ENCODE measurements at places on chromosomes 3 and 15. TPM values are rescaled to one million over a fixed set of nuclear protein-coding genes. Genes with fewer than 3 reads are reported as not detected.

The TLR9 gene
- total RNA-seq = not detected

The PODXL2 gene
- 3.0 TPM for total RNA-seq

The FBXW12 gene
- not detected for total RNA-seq

The GOLGA8O gene
- 0.91 TPM for total RNA-seq

The MINDY4B gene
- total RNA-seq = not detected

The OSTN gene
- total RNA-seq = not detected

The AGBL1 gene
- total RNA-seq = 0.02 TPM

The ATR gene
- 11.8 TPM for total RNA-seq

The HERC2 gene
- 66.2 TPM for total RNA-seq

The GNB4 gene
- total RNA-seq = 11.0 TPM

DNA sequence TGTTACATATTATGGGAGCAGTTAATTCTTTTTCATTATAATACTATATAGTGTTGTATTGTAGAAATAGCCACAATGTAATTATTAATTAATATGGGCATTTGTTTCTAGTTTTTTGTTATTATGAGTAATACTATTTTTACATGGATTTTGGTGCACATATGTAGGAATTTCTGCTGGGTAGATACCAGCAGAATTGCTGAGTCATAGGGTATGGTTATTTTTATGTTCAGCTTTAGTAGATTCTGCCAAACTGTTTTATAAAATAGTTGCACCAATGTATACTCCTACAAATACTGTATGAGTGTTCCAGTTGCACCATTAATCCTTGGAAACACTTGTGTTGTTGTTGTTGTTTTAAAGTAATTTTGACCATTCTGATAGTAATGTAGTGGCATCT is 91.5 kb downstream of the SH3GL3 start:
- no peak for DNase-seq

- DNase-seq = no peak
Observed at GRCh38 chr3:106277731-106278130, 408.9 kb upstream of the CBLB start.

GRCh38 chr15:83845230-83845629 is 191.3 kb downstream of the ADAMTSL3 start:
- DNase-seq = no peak

- no peak for DNase-seq
Observed at GRCh38 chr15:30043211-30043655, 39.5 kb upstream of the GOLGA8J start.

GRCh38 chr3:161100994-161101393 is 4.2 kb downstream of the B3GALNT1 start:
- peak; percentile 29 for DNase-seq

- DNase-seq = no peak
Observed at GRCh38 chr3:104909198-104909597, 457.5 kb upstream of the ALCAM start.

- no peak for DNase-seq
Observed at GRCh38 chr3:171169443-171169842, 142.9 kb upstream of the SLC2A2 start.

DNA sequence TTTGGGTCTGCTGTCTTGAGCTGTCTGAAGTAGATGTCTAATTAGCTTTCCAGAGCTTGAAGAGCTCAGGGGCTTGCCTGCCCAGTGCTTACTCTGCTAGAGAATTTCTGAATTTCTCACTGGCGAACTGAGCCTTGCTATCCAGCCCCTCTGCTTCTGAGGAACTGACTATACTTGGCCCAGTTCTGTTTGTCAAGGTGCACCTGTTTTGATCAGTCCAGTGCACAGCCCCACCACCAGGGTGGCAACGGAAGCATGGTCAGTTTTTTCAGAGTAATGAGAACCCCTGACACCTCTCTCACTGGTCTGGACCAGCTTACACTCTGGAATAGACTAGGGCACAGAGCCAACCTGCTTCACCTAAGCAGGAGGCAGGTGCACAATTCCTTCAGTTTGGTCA is 25.2 kb downstream of the ITGB5 start:
- no peak for DNase-seq

DNA sequence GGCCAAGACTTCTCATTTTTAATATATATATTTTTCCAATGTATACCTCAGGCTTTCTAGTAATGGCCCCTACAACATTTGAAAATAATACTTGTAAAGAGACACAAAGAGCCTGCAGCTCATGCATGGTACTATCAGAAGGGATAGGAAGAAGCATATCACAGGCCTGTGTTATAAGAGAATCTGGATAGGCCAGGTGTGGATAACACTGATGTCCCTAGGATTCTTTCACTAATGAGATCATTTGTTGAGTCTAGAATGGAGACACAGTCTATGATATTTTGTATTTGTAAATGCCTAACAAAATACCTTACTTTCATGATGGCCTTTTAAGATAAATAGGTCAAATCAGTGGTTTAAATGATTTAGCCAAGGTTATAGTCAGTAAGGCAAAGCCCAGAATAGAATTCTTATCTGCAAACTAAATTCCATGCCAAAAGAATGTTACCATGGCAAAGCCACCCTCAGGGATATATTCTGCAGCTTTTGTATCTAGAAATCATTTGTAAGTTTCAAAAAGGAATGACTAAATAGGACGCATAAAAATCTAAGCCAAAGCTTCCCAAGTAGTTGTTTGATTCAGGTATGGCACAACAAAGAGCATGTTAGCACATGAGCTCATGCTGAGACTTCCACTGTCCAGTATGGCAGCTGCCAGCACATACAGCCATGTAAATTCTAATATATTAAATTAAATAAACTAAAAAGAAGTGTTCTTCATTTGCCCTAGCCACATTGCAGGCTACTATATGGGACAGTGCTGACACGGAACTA is 10.0 kb downstream of the DCP1A start:
- DNase-seq = no peak

- DNase-seq = no peak
Observed at GRCh38 chr15:57462381-57462780, 86.1 kb downstream of the CGNL1 start.

GRCh38 chr3:155325263-155325835 is 31.9 kb upstream of the STRIT1 start:
- DNase-seq = no peak

- no peak for DNase-seq
Observed at GRCh38 chr3:177929310-177929709, 606.9 kb upstream of the KCNMB2 start.

DNA sequence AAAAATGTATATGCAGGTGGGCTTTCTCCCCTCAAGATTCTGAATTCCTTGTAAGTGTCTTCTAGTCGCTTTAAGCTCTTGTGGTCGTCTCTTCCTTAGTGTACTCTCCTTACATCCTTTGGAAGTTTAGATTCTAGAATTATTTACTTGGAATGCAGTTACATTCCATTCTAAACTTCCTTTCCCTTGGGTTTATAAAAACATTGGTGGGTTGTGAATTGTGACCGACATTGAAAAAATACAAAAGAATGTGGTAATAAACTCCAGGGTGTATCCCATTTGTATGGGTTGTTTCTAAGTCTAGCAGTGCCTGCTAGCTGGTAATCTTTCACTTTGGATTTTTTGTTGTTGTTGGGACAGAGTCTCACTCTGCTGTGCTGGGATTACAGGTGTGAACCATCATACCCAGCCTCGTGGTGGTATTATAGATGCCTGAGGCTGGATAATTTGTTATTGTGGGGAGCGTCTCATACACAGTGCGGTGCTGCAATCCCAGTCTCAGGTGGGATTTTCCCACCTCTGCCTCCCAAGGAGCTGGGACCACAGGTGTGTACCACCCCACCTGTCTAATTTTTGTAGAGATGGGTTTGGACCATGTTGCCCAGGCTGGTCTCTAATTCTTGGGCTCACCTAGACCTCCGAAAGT is 9.1 kb downstream of the CHD2 start:
- DNase-seq = no peak

DNA sequence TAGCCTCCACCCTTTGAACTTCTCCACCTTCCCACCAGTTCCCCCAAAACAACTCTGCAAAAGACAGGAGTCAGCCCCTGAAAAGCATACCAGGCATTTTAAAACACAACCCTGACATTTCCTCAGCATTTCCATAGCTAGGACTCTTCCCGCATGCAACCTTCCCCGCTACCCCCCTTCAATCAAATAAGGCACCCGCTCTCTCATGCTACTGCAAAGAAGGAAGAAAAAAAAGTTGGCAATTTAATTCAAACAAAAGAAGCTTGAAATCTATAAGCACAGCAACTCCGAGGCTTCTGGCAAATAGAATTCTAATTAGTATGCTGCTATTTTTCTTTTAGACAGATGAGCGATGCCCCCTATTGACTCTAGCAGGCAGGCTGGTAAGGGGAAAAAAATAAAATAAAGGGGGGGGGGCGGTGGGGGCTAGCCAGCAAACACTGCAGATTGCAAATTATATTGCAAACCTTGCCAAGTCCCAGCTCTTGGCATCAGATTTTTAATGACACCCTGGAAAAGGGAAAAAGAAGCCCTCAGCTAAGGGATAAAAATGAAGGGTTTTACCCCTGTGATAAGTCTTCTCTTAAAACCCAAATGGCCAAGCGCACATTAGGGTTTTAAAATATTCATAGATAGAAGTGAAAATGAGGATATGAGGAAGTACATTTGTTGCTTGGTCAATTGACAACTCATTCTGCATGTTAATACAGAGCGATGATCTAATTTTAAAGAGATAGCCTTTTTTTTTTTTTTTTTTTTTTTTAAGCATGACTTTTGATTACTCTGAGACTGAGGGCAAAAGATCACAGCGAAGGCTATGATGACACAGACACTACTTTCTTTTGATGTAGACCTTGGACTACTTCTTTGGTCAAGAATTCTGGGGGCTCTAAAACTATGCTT is 255.2 kb downstream of the NR2F2 start:
- no peak for DNase-seq

GRCh38 chr3:113626503-113627371 is 69.7 kb downstream of the USF3 start:
- peak; percentile 58 for DNase-seq

DNA sequence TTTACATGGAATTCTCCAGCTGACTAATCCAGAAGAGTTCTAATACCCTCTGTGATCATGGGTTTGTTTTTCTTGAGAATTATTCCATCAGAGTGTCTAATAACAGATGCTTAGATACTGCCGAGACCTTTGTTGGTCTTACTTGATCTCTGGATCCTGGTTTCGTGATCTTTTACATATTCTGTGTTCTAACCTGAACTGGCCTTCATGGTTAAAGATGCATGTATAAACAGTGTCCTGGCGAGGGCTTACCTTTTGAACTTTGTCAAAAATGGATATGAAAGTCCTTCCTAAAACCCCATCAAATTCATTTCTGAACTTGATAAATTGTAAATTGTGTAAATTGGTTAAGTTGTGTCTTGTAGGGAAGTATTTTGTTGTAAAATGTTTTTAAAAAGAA is 24.8 kb downstream of the UBE2Q2 start:
- no peak for DNase-seq

- DNase-seq = peak; percentile 63
Observed at GRCh38 chr15:73368301-73369136, at the start of gene HCN4. Gene HCN4, minus strand, starts transcription at chr15:73368958. Its CDS starts 688 bp downstream, at chr15:73368270.

GRCh38 chr3:178827285-178827856 is 244.2 kb downstream of the ZMAT3 start:
- DNase-seq = no peak

DNA sequence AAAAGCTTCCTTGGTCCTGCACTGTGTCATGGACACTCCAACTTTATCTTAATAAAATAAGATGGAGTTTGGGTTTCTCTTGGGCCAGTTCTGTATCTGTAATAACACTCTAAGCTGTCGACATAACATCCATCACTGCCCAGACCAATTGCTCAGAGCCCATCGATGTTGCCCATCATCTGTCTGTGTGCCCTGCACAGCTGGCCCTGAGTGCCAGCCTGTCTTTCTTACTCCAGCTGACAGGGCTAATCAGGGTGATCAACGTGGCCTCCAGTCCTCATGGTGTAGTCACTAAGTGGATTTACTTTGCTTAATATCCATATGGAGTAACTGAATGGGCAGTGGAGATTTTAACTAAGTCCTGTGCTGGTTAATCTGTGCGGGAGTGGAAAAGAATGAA is 419.8 kb upstream of the TPM1 start:
- DNase-seq = no peak

DNA sequence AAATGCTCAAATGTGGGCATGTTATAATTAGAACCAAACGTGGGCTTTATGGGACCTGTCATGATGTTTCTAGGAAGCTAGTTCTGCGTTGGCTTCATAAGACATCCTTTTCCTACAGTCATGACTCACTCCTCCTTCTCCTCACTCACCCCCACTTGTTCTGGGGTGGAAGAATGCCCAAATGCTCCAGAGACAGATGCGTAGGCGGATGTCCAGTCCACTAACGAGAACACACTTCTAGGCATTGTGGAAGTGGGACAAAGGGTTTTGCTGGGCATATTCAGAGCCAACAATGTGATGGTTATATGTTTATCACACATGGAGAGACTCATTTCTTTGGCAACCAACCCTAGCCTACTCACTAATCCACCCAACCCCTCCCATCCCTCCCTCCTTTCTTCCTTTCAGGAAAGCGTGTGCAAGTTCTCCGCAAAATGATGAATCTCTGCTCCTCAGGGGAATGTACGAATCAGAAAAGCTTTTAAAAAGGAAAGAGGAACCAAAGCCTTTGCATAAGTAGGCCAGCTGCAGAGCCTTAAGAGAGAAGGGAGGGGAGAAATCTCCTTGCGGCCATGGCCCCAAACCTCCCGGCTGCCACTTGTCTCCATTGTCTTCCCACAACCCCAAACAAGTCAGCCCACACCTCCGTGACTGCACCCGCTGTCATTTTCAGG is 123.0 kb upstream of the SPRED1 start:
- peak; percentile 77 for DNase-seq

DNA sequence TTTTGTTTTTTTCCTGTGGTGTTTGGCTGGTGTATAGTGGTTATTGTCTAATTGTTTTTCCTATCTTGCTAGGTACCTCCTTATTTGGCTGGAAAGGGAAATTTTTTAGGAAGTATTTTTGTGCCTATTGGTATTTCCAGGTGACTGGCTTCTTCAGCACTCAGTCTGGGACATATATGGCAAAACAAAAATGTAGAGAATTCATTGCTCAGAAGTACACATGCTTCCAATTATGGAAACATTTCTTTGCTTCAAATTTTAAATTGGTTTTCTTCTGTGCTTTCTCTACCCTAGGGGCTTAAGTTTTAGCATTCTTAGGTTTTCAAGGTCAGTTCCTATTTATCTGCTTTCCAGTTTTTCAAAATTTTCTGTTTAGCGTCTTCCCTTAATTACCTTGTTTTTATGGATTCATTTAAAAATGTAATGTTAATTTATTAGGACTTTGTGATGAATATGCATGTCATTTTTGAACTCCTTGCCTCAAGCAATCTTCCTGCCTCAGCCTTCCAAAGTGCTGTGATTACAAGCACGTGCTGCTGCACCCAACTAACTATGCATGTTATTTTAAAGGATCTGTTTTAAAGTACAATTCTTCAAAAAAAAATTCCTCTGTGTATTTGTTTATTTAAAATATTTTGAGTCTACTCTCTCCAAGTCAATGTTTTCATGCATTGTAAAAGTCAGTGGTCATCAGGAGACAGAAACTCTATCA is 231.9 kb upstream of the DPPA4 start:
- DNase-seq = no peak

All from heart left ventricle (tissue), 16 donors.